Activated CD4-positive, alpha-beta T cell treated with anti-CD3 and anti-CD28 coated beads, Interleukin-2, amount 50 U/mL, for 24 hours (primary cell): ENCODE measurements at places on chromosomes 3 and 15.

- DNase-seq, result no peak
Observed at GRCh38 chr3:44825264-44825925, 36.3 kb upstream of the TMEM42 start.

- DNase-seq, result no peak
Observed at GRCh38 chr3:13282986-13283876, 136.9 kb downstream of the NUP210 start.

GRCh38 chr15:71133747-71134472 lies 18.6 kb downstream of the THSD4 start:
- no peak for DNase-seq

GRCh38 chr15:89673165-89673512 lies 6.0 kb downstream of the PLIN1 start:
- DNase-seq, result no peak

DNA sequence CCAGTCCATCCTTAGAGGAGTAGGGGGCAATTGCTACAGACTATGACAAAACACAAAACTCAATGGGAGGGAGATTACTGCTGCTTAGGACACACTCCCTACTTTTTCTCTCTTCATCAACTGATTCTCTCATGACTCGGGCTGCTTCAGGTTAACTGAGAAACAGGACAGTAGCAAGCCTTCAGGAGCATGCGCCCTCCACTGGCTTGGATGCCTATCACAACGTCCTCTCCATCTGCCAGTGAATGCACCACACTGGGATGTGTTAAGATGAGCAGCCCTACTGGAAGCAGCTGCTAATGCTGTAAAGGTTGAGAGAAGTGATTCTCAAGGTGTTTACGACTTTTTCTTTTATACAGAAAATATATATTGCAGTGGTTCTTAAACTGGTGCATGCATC lies 542.3 kb downstream of the EDEM1 start:
- DNase-seq, result no peak
